ENCODE measurements at places on chromosomes 1 and 21. TPM values are rescaled to one million over a fixed set of nuclear protein-coding genes. Genes with fewer than 3 reads are reported as not detected.

Gene AGO1
- polyA plus RNA-seq, result 4.3 TPM

GRCh38 chr1:151986501-151987190 is 7.0 kb downstream of the S100A10 start:
- DNase-seq, result no peak

GRCh38 chr1:212139526-212140135 is 104.1 kb downstream of the DTL start:
- DNase-seq, result no peak

Gene HORMAD1
- not detected for polyA plus RNA-seq

Gene UBL4B
- polyA plus RNA-seq, result not detected

DNA sequence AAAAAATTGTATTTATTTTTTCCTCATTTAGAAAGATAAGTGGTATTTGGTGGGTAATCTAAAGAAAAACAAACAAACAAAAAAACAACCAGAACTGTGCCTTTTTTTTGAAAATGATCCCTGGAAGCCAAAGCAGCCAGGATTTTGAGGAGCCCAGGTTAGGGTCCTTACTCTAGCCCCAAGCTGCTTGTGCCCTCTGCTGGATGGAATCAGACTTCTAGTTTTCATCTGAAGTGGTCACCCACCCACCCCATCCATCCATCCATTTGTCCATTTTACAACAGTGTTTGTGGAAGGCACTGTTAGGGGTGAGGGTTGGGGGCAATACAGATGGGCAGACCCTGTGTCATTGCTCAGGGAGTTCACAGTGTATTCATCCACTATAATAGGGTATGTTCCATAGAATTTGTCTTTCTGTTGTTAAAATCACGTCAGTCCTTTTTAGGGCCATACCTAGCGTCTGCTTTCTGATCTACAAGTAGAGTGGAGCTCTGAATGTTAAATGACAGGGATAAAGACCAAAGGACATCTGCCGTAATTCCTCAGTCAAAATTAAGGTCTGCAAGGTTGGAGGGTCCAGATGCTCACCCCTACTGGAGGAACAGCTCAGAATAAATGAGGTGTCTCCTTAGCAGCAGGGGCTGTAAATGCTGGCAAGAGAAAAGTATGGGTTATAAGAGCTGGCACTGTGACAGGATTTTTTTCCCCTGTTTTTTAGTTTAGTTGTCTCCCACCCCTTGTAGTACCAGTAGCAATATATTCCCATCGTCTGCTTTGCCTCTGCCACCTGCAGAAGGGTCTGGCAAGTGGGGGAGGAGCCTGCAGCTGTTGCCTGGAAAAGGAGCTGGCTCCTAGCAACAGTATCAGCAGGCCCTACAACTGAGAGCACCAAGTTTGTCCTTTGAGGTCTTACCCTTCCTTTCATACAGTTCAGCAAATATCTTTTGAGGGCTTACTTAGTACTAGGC is 3.2 kb downstream of the LRRC42 start:
- DNase-seq, result no peak

Gene SRM
- 88.7 TPM for polyA plus RNA-seq

Gene MYBPH
- not detected for polyA plus RNA-seq

GRCh38 chr1:33443705-33444180 is 12.8 kb upstream of the PHC2 start:
- DNase-seq, result no peak
